ENCODE measurements at places on chromosomes 1 and 21.

- DNase-seq = no peak
Observed at GRCh38 chr21:35578347-35578782, 482.0 kb downstream of the SETD4 start.

DNA sequence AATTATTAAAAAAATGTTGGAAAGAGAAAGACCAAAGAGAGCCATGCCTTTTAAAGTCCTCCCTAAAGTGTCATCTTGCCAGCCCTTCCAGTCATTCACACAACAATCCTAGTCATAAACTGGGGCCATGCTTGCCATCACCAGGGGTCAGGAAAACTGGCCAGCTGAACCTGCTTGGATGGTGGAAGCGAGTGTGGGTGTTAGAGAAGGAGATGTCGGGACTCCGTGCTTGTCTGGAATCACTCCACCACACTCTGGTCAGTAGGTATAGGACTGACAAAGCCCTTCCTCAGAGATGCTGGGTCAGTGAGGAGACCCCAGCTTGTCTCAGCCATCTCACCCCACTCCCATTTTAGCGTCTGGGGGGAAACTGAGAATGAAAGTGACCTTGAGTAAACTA is 3.3 kb upstream of the HAPLN2 start:
- DNase-seq = no peak

DNA sequence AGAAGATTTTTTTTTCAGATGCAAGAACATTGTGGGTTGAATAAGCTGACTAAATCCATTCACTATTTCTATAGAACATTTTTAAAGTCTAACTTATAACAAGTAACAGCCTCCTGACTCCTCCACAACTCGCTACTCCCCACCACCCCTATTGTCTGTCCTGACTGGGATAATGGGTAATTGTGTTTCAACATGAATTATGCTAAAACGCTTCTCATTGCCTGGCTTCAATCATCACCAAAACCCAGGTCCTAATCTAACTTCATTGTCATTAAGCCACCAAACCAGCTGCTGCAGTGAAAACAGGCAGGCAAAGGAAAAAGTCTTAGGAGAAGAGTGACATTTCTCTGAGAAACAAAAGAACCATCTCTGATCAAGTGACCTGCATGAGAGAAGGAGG is 30.0 kb downstream of the TNR start:
- DNase-seq = no peak

- no peak for DNase-seq
Observed at GRCh38 chr1:96587222-96587621, 134.4 kb upstream of the PTBP2 start.

- peak; percentile 95 for DNase-seq
Observed at GRCh38 chr21:33268737-33269441, 2.7 kb downstream of the IL10RB start.

GRCh38 chr21:39874206-39874605 is 7.0 kb downstream of the PCP4 start:
- no peak for DNase-seq

- no peak for DNase-seq
Observed at GRCh38 chr21:46025113-46025770, 43.7 kb downstream of the COL6A1 start.

DNA sequence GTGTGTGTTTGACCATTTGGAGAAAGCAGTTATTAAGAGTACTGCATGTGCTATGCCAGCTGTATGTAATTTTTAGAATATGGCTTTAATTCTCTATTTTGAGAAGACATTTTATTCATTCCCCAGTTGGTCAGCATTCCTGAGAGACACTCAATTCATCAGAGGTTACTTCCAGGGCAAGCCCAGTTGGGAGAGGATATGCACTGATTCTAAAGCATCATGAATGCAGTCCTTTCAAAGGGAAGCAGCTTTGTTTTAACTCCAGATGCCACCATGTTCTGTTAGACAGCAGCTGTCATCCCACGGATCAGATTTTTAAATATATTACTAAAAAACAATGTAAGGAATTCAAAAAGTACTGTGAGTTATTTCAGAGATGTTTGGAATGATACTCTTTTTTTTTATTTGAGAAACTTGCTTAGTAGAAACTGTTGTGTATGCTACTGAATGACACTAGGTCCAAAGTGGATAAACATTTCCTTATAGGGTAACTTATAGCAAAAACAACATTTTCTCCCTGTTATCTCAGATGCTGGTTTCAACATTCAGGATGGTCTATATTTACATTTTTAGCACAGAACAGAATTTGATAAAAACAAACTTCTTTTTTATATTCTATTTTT is 149.5 kb upstream of the B3GALT2 start:
- no peak for DNase-seq

DNA sequence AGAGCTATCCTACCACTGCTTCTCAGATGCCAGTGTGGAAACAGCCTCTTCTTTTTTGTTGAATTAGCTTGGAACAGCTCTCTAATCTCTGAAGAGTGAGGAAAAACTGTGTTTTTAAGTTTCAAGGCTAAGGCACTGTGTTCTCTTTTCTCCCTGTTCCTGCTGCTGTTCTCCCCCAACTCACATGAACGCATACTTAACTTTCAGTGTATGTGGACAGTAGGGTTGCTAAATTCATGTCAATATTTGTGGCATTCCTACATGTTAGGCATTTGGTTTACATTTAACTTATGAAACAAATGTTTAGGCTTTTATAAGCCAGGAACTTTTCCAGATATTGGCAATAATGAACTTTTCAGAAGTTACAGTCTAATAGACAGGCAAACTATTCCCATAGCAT is 6.8 kb downstream of the BACH1 start:
- no peak for DNase-seq

DNA sequence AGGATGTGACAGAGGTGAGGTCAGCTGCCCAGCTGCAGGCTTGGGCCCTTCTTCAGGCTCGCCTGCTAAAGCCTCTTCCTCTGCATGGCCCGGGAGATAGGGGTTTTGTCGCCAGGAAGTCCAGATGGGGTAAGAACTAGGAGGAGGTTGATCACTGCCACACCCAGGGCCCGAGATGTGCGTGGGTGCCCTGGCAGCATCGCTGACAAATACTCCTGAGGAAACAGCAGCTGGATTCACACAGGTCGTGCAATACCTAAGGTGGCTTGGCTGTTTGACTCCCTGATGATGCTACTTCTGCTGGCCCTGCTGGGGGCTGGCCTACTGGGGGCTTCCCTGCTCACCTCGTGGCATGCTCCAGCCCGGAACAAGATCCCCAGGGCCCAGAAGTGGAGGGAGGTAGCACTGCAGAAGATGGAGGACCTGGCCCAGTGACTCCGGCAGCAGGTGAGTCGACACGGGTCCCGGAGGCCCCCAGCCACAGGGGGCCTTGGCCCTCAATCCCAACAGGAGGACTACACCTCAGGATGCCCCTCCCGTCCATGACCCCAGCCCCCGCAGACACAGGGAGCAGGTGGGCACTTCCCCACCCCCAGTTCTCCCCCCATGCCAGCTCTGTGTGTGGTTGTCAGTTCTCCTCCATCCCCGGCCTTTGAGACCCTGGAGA is 29.6 kb downstream of the FAAH start:
- DNase-seq = no peak

DNA sequence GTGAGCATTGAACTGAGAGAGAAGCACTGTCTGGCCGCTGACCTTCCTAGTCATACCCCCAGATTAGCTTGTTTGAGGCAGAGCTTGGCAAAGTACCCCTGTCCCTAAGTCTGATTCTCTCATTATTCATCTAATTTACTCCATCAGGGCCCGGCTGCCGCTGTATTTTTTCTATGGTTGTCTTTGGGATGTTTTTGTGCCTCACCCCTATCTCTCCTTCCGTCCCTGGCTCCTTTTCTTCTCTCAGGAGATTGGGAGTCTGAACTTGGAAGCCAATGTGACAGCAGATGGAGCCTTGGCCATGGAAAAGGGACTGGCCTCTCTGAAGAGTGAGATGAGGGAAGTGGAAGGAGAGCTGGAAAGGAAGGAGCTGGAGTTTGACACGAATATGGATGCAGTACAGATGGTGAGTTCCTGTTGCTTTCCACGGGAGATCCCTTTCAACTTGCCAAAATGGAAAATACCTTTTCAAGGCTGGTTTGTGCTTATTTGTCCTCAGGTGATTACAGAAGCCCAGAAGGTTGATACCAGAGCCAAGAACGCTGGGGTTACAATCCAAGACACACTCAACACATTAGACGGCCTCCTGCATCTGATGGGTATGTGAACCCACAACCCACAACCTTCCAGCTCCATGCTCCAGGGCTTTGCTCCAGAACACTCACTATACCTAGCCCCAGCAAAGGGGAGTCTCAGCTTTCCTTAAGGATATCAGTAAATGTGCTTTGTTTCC is 53.9 kb downstream of the LAMC2 start:
- DNase-seq = no peak

DNA sequence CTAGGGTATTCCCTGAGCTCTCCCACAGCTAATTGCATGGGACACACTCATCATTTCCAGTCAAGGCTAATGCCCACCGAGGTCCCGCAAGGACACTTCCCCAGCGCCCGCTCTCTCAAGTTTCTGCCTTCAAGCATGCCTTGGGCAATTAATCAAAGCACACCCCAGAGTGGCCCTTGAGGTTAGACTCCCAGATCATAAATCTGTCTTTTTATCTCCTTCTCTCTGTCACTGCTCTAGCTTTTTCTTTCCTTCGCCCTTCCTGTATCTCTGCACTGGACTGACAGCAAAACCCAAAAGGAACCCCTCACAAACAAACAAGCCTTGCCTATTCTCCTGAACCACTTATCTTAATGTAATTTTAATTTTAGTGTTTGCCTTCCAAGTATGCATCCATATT is 7.9 kb upstream of the EXOSC10 start:
- no peak for DNase-seq

DNA sequence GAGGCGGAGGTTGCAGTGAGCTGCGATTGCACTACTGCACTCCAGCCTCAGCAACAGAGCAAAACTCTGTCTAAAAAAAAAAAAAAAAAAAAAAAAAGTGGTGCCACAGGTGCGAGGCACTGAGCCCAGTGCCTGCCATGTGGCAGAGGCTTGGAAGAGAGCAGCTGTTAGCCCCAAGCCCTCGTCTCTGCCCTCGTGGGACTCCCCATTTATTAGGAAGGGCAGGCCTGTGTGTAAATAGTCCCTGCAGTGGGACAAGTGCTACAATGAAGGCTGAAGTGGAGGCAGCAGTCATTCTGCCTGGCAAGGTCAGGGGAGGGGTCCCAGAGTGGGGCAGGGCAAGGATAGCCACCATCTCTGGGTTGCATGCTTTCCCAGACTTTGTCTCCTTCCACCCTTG is 6.5 kb downstream of the RPS6KA1 start:
- no peak for DNase-seq

GRCh38 chr1:230820568-230820967 is 47.8 kb downstream of the C1orf198 start:
- DNase-seq = no peak

GRCh38 chr21:39673163-39673562 is 60.4 kb downstream of the B3GALT5 start:
- no peak for DNase-seq

- no peak for DNase-seq
Observed at GRCh38 chr1:41537251-41537650, 52.8 kb upstream of the EDN2 start.

DNA sequence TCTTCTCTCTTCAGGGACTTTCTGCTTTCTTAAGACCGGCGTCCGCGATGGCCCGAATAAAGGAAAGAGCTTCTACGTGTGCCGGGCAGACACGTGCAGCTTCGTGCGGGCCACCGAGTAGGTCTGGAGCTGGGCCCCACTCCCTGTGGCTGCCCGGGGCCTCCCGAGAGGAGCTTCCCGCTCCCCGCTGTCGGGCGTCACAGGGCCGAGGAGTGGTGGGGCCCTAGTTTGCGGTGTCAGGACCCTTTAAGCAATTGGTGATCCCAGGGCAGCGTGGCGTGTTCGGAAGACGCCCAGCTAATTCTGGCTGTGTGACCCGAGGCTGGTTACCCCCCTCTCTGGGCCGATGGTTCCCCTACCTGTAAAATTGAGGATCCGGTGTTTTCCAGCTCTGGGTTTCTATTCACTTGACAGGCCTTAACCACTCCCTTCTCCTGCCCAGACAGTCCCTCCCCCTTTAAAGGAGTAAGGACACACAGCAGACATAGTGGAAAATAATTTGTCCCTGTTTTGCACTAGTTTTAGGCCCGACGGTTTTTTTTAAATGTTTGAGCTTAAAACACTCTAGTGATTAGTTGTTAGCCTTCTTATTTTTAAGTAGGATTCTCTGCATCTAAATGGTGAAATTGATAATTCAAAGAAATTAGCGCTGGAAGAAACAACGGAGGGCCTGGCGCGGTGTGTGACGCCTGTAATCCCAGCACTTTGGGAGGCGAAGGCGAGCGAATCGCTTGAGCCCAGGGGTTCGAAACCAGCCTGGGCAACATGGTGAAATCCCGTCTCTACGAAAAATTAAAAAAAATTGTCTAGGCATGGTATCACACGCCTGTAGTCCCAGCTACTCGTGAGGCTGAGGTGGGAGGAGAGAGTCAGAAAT is 553 bp downstream of the TTF2 start:
- peak; percentile 65 for DNase-seq

All from small intestine (tissue), 16 donors.